Psoas muscle (tissue), 8 donors: ENCODE measurements at places on chromosomes 2 and 18.
A peak's percentile ranks its signal among the peaks of the same experiment; 100 is the strongest.

DNA sequence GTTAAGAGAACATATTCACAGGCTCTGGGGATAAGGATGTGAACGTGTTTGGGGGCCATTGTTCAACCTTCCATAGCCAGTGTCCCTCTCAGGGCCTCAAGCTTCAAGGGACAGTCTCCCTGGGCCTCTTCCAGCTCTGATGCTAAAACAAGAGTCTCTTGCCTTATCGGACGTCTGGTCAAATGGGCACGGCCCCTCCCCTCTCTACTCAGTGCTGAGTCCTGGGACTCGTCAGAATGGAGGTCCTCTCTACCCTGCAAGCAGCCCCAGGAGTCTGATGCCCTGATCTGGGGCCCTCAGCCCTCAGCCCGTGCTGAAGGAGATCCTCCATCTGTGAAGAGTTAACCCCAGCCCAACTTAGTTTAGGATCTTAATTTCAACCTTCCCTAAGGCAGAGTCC is 198.2 kb downstream of the ZFP36L2 start:
- DNase-seq: no peak
- no peaks in the 10 kb centered on the region for H3K27me3 ChIP-seq
- no peaks in the 10 kb centered on the region for H3K36me3 ChIP-seq
- H3K4me3 ChIP-seq: no peak overlapping the region

DNA sequence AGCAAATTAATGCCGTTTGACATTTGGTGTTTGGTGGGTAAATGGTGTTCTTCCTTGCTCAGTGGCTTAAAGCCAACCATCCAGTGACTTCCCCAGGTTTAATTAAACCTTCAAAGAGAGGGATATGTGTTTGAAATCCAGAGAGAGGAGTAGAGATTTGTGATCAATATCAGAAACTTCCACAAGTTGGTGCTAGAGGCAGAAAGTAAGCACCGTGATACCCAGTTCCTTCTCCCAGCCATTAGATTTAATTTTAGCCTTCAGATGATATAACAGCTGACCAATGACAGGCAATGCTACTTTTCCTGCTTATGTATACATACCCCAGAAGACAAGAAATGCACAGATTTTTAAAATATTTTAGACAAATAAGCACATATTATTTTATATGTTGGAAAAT is 398.5 kb downstream of the CDH2 start:
- H3K27ac ChIP-seq: no peak overlapping the region
- no peaks in the 10 kb centered on the region for H3K27me3 ChIP-seq
- no peak for DNase-seq

GRCh38 chr18:58168221-58168620 is 124.2 kb downstream of the NEDD4L start:
- H3K4me3 ChIP-seq: no peak overlapping the region
- DNase-seq: no peak
- no peaks in the 10 kb centered on the region for H3K4me1 ChIP-seq
- no peak overlapping the region for H3K27ac ChIP-seq
- H3K27me3 ChIP-seq: no peaks in the 10 kb centered on the region
- no peaks in the 10 kb centered on the region for H3K36me3 ChIP-seq

- H3K4me1 ChIP-seq: peaks cover 6% of the 10 kb centered on the region
- no peak for DNase-seq
- H3K27ac ChIP-seq: no peak within 1 kb of the TSS
- no peaks in the 10 kb centered on the region for H3K36me3 ChIP-seq
Observed at GRCh38 chr2:32264422-32265105, at the start of gene NLRC4. Gene NLRC4 (minus strand): TSS chr2:32264886. CDS start chr2:32256775, 8,111 bp downstream.

DNA sequence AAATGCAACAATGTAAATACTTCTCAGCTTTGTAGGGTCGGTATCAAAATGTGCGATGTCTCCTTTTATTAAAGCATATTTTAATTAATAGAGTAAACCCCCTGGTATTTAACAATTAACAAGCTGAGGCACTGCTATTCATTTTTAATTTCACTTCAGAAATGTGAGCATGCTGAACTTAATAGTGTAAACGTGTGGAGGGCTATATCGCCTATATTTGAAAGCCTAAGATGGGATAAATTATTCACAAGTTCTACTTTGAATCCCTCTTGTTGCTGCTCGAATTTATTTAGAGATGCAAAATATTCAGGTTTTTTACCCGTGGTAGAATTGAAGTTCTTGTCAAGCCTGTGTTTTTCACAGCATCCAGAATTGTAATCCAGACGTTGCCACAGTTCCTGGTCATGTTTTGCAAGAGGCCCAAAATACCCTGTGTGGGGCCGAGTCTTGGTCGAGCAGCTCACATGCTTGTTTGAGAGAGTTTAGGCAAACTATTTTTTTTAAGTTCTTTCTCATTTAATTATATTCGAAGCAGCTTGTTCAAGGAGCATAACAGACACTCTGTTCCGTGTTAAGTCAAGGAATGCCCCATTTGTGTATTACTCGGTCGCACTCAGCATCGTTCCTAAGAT is 2.5 kb downstream of the SALL3 start:
- DNase-seq: no peak
- H3K27me3 ChIP-seq: peaks cover 45% of the 10 kb centered on the region
- no peaks in the 10 kb centered on the region for H3K36me3 ChIP-seq
- H3K27ac ChIP-seq: no peak overlapping the region
- no peak overlapping the region for H3K4me3 ChIP-seq

GRCh38 chr2:211617803-211618202 is 920.8 kb downstream of the ERBB4 start:
- peaks cover 3% of the 10 kb centered on the region for H3K36me3 ChIP-seq
- H3K27me3 ChIP-seq: no peaks in the 10 kb centered on the region
- H3K4me3 ChIP-seq: no peak overlapping the region
- DNase-seq: no peak
- H3K27ac ChIP-seq: no peak overlapping the region

GRCh38 chr2:43605079-43605655 is 9.3 kb upstream of the THADA start:
- H3K36me3 ChIP-seq: no peaks in the 10 kb centered on the region
- no peak overlapping the region for H3K4me3 ChIP-seq
- no peaks in the 10 kb centered on the region for H3K4me1 ChIP-seq
- H3K27me3 ChIP-seq: no peaks in the 10 kb centered on the region
- H3K27ac ChIP-seq: no peak overlapping the region

- H3K4me1 ChIP-seq: no peaks in the 10 kb centered on the region
- no peaks in the 10 kb centered on the region for H3K36me3 ChIP-seq
- no peak overlapping the region for H3K27ac ChIP-seq
- no peaks in the 10 kb centered on the region for H3K27me3 ChIP-seq
Observed at GRCh38 chr2:7242189-7242867, 325.1 kb downstream of the RNF144A start.

GRCh38 chr2:26274058-26274613 is 29.4 kb downstream of the HADHB start:
- H3K27ac ChIP-seq: peak overlapping the region; percentile 76
- H3K27me3 ChIP-seq: no peaks in the 10 kb centered on the region
- no peak for DNase-seq
- H3K4me1 ChIP-seq: peaks cover 33% of the 10 kb centered on the region
- peak overlapping the region; percentile 5 for H3K4me3 ChIP-seq

DNA sequence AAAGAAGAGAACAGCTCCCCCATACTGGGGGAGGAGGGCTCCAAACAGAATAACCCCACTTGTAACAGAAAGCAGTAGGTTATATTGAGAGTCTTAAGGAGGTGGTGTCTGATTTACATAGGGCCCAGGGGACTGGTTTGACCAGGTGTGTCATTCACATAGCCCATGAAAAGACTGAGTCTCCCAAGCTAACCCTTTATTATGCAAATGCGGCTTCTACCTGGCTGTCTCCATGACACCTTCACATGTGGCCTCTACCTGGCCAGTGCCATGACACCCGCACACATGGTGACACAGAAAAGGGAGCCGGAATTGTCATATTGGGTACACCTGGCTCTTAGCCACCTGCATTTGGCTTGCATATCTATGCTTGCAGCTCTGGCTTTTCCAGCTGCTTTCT is 1057.2 kb upstream of the PIK3C3 start:
- H3K27ac ChIP-seq: no peak overlapping the region
- no peaks in the 10 kb centered on the region for H3K27me3 ChIP-seq
- no peaks in the 10 kb centered on the region for H3K4me1 ChIP-seq
- no peak overlapping the region for H3K4me3 ChIP-seq

GRCh38 chr2:23530909-23531276 is 145.9 kb downstream of the KLHL29 start:
- H3K4me1 ChIP-seq: no peaks in the 10 kb centered on the region
- DNase-seq: no peak
- H3K27me3 ChIP-seq: no peaks in the 10 kb centered on the region
- H3K4me3 ChIP-seq: no peak overlapping the region
- H3K36me3 ChIP-seq: no peaks in the 10 kb centered on the region
- no peak overlapping the region for H3K27ac ChIP-seq

- H3K4me3 ChIP-seq: no peak overlapping the region
- no peak overlapping the region for H3K27ac ChIP-seq
- H3K36me3 ChIP-seq: no peaks in the 10 kb centered on the region
- no peaks in the 10 kb centered on the region for H3K27me3 ChIP-seq
- no peak for DNase-seq
- H3K4me1 ChIP-seq: no peaks in the 10 kb centered on the region
Observed at GRCh38 chr2:138432971-138433370, 68.6 kb upstream of the SPOPL start.

GRCh38 chr2:140307532-140307931 is 1527.3 kb upstream of the NXPH2 start:
- no peaks in the 10 kb centered on the region for H3K36me3 ChIP-seq
- no peaks in the 10 kb centered on the region for H3K4me1 ChIP-seq
- no peaks in the 10 kb centered on the region for H3K27me3 ChIP-seq
- no peak overlapping the region for H3K27ac ChIP-seq

DNA sequence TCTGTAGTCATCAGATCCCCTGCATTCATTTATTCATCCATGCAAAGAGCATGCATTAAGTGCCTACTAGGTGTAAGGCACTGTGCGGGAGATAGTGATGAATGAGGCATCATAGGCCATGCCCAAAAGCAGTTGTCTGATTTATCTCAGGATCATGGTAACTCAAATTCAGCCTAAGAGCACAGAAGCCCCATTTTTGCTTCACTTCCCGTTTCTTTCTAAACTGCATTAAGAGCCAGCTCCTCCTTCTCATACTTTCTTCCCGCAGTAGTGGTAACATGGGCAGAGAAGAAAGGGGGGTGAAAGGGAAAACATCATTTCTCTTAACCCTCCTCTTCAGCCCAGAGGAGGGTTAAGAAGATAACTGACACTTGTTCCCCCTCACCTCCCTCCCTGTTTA is 2.9 kb downstream of the GPR45 start:
- no peaks in the 10 kb centered on the region for H3K36me3 ChIP-seq
- H3K27ac ChIP-seq: no peak overlapping the region
- DNase-seq: no peak
- H3K4me1 ChIP-seq: no peaks in the 10 kb centered on the region

GRCh38 chr18:51405683-51406477 is 208.4 kb upstream of the MEX3C start:
- DNase-seq: no peak
- no peaks in the 10 kb centered on the region for H3K4me1 ChIP-seq
- H3K36me3 ChIP-seq: no peaks in the 10 kb centered on the region

- H3K27ac ChIP-seq: no peak overlapping the region
- no peaks in the 10 kb centered on the region for H3K27me3 ChIP-seq
- no peak overlapping the region for H3K4me3 ChIP-seq
- DNase-seq: no peak
Observed at GRCh38 chr2:63665846-63666475, 77.2 kb downstream of the MDH1 start.

GRCh38 chr2:181814057-181814491 is 77.5 kb upstream of the ITPRID2 start:
- H3K4me1 ChIP-seq: no peaks in the 10 kb centered on the region
- no peak overlapping the region for H3K4me3 ChIP-seq
- H3K27me3 ChIP-seq: no peaks in the 10 kb centered on the region
- no peak for DNase-seq

DNA sequence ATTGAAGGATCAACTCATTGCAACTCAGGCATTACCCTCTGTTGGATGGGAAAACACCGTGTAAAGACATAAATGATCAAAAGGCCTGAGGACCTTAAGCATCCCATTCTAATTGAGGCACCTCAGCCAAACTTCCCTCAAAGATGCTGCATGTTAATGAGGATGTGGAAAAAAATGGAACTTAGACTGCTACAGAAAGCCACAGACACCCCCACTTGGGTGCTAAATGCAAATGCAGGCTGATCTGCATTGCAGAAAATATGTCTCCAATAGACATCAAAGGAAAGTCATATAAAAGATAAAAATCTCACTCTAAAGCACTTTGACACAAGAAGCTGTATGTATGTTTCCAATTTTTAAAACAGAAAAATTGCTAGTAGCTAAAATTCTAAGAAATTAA is 504.7 kb downstream of the KCNJ3 start:
- no peak overlapping the region for H3K4me3 ChIP-seq
- H3K4me1 ChIP-seq: no peaks in the 10 kb centered on the region
- no peaks in the 10 kb centered on the region for H3K27me3 ChIP-seq
- no peak overlapping the region for H3K27ac ChIP-seq
- no peak for DNase-seq
- no peaks in the 10 kb centered on the region for H3K36me3 ChIP-seq

DNA sequence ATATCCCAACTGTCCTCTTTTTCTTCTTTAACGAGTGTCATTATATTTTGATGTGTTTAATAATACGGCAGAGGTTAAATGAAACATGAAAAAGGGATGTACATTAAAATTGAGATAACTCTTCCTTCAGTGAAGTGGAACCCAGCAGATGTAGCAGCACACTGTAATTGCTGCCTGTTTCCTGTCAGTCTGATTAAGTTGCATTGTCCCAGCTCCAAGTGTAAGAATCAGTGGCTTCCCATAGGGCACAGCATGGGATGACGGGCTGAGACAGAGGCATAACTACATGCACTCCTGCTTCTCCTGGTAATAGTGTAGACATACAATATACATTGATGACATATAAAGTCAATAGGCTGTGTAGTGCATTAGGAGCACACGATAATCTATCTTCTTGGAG is 175.8 kb upstream of the TCF4 start:
- no peaks in the 10 kb centered on the region for H3K27me3 ChIP-seq
- H3K27ac ChIP-seq: no peak overlapping the region

DNA sequence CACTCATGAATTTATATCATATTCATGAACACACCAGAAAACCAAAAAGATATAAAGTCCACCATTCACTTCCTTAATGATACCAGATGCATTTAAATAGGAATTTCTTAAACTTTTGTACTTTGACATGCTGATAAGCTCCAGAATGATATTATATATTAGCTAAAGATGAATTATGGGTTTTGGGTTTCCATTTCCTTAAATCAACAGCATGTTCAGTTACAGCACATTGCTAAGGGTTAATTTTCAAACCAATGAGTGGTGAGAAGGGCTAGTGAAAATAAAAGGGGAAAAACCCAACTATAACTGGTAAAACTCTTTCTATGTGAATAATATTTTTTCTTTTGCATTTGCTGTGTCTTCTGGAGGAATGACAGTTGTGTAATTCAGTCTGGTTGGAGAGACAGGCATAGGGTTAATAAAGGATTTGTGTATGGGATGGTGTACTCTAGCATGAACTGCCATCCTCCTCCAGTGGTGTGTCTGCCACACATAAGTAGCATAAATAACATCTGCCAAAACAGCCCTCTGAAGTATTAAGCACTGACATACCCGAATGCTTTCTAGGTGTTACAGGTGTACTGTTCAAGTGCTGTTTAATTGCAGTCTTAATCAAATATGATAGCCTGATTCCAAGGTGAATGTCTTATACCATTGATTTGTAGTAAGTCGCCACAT is 19.3 kb upstream of the CPS1 start:
- DNase-seq: no peak
- no peaks in the 10 kb centered on the region for H3K36me3 ChIP-seq
- no peak overlapping the region for H3K27ac ChIP-seq
- H3K4me1 ChIP-seq: no peaks in the 10 kb centered on the region
- no peak overlapping the region for H3K4me3 ChIP-seq
